BJ (cell line): ENCODE measurements at places on chromosomes 3 and 15. TPM values are rescaled to one million over a fixed set of nuclear protein-coding genes. Genes with fewer than 3 reads are reported as not detected.

GRCh38 chr3:186316666-186317260 lies 45.3 kb downstream of the DGKG start:
- DNase-seq: no peak

DNA sequence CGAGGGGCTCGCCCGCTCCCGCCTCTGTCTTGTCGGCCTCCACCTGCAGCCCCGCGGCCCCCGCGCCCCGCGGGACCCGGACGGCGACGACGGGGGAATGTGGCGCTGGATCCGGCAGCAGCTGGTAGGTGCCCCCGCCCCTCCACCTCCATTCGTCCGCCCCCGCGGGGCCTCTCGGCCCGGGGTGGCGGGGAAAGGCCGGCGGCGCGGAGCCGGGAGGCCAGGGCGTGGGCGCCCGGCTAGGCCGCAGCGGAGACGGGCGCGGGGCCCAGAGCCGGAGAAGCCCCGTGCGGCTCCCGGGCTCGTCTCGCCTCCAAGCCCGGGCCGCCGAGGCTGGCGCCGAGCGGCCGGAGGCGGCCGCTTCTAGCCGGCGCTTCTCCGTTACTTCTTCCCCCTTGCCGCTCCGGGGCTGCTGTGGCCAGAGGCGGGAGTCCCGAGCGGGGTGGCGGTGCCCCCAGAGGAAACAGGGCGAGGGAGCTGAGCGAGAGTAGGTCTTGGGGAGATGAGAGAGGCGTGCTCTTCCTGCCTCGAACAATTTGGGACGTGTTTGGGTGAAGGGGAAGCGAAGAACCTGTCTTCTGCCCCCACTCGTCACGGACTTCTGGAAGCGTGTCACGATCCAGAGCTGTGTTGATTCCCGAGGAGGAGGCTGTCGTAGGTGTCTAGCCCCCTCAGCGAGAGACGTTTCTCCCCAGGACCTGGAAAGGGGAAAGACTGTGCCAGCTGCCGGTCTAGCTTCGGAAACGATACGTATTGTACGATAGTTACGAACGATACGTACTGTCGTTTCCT lies 555 bp downstream of the ATP11B start:
- DNase-seq: no peak

GRCh38 chr3:185046603-185047002 lies 106.3 kb downstream of the C3orf70 start:
- DNase-seq: no peak

GRCh38 chr3:184039414-184039813 lies 7.9 kb downstream of the HTR3D start:
- DNase-seq: no peak

The SLC9C1 gene
- polyA plus RNA-seq: not detected in 2 replicates

DNA sequence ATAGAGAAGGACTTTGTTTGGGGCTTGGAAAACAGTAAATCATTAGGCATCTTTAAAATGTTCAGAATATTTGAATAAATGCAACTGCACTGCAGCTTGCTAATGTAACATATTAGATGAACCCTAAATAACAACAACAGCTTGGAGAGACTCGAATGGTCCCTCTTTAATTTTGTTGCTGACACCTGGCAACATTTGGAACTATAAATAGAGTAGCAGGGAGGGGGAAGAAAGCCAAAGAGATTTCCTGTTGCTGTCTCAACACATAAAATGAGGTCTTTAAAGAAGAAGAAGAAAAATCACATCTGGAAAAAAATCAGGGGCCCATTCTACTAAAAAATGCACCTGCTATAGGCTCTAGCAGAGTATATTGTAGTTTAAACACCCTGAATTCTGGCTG lies 49.9 kb upstream of the DPPA4 start:
- DNase-seq: no peak

DNA sequence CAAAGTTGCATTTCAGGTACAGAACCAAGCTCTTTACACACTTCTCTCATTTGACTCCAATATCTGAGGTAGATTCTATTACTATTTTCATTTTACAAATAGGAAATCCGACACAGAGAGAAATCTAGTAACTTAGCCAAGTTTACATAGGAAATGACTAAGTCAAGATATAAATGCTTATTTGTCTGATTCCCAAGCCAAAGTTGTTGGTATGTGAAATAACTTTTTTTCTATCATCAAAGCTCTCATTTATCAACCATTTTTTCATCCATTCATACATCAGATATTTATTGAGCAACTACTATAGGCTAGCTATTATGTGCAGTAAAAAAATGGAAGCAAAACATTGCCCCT lies 89.2 kb upstream of the MITF start:
- no peak for DNase-seq

DNA sequence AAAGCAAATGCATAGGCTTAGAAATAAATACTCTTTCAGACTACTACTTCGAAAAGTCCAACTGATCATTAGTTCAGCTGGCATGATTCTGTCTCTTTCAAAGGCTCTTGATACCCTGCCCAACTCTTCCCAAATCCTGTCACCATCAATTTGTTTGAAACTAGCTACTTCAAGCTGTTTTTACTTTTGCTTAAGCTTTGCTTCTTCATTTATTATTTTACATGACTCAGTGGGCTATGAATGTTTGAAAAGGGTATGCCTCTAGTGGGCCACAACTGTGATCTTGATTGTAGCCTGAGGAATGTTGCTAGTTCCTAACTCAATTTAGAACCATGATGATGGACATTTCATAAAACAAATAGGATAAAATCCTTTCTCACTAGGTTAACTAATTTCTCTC lies 340.8 kb downstream of the NAALADL2 start:
- DNase-seq: no peak

- DNase-seq: no peak
Measured at GRCh38 chr3:13278783-13279531, 141.2 kb downstream of the NUP210 start.

DNA sequence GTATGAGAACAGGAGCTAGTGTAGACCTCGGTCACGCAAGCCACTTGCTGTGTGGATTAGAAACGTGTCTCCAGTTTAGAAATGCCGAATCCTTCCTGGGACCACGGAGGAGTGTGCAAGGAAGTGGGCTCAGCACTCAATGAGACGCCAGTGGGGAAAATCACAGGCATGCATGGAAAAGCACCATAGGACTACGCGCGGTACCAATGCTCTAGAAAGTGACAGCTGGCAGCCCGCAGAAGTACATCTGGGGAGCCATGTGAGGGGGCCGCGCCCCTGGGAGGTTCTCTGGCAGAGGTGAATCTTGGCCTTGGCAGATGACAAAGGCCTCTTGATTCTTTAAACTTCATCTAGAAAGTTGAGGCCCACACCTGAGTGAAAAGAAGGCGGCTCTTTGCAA lies 99.3 kb downstream of the LRRK1 start:
- DNase-seq: no peak

The ANKUB1 gene
- not detected in 2 replicates for polyA plus RNA-seq

DNA sequence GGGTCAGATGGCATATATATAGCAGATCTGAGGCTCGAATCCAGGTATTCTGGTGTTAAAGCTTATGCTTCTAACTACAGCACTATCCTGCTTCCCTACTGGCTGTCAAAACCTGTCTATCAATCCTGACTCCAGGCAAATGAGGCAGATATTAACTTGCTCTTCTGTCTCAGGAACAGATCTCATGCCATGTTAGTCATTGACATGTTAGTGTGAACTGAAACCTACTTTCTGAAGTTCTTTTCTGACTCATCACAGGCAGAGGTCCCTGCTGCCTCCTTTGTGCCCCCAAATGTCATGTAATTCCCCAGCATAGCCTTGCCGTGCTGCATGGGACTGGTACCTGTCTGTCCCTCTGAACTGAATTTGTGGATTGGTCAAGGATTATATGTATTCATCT lies 125.0 kb upstream of the SMAD3 start:
- DNase-seq: no peak

DNA sequence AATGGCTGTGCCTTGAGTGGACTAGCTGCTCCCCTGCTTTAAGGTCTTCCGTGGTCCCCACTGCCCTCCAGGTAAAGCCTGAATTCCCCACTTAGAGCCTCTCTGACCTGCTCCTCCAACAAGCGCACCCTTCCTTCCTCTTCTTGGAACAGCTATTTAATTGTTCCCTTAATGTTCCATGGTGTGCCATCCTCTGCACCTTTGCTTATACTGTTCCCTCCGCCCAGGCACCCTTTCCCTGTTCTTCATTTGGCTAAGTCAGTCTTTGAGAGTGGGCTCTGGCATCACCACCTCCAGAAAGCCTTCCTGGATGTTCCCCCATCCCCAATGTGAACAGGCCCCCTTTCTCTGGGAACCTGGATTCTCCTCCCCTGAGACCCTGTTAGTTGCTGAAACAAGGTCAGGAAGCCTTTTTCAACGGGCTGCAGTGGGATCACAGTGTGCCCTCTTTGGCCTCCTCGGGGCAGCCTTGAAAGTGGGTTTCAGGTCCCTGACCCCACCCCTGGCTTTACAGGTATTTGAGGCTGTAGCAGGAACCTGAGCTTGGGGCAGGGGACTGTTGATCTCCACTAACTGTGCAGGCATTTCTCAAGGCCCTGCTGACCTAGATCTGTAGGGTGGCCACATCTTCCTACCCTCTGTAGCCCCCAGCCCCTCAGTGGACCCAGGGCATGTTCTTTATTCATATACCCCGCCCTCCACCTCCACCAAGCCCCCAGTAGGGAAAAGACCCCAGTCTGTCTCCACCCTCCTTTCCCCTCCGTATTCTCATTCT lies 5.0 kb downstream of the ISLR start:
- DNase-seq: no peak

DNA sequence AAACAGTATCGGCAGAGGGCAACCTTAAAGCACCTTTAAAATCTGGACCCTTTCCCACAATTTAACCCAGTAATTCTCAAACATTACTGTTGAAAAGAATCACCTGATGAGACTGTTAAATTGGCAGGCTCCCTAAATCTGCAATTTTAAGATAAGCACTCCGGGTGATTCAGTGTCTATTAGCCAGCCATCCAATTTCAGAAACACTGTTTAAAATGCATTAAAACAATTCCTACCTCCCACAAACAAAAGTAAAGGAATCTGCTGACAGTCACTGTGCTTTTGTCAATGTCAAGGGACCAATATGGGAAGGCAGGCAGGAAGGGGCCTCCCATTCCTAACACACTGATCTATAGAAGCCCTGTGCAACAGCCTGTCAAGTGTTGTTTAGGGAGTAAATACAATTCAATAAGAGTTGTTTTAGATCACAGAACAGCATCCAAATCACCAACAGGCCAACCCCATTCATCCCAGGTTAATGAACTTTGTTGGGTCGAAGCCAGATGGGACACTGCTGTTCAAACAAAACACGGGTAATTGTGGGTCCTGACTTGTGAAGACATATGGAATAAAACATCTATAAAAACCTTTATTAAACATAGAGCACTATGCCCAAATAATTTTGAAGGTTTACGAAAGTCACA lies 21.4 kb downstream of the SIAH2 start:
- no peak for DNase-seq

The POPDC2 gene
- polyA plus RNA-seq: 1.9 and 2.3 TPM in 2 replicates

The FAM174B gene
- 5.1 and 5.8 TPM in 2 replicates for polyA plus RNA-seq

- peak; percentile 65 for DNase-seq
Measured at GRCh38 chr15:70494852-70495571, 268.3 kb downstream of the UACA start.

DNA sequence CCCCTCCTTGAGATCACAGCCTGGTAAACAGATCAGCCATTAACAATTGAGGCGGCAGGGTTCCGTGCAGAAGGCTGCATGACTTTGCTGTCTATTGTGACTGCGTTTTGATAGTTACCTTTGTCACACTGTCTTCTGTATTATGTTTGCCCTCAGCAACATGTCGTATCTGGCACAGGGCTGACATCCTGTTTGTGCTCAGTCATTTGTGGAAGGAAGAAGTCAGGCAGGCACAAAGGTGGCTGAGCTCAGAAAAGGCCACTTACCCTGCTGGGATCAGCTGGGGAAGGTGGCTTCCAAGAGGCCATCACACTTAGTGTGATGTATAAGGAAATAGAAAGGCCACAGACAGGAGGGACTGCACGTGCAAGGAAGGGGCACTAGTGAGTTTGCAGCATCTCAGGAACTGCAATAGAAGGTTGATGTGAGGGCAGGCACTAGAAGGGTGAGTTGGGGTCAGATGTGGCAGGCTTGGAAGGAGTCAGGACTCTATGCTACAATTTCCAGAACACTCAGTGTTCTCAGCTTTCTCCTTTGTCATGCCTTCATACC lies 13.4 kb downstream of the PML start:
- DNase-seq: no peak

- DNase-seq: no peak
Measured at GRCh38 chr15:65249641-65250040, 37.0 kb downstream of the PARP16 start.

The CAV3 gene
- polyA plus RNA-seq: 0.05 TPM in 1 of 2 replicates, not detected in the other

DNA sequence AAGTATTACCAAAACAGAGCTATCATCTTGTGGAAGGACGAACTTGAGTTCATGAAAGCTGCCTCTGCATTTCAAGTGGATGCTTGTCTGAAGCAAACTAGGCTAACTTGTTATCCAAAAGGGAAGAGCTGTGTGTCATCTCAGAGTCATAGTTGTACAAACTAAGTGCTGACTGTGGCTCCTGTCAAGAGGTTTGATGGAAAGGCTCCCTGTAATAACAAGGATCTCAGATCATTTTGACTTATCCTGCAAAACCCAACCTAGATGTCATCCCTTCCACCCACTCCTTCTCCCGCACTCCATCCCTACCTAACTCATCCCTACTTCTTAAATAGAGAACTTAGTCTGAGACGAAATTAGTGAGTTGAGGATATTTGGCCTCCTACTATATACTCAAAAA lies 110.8 kb downstream of the NR2E3 start:
- no peak for DNase-seq

DNA sequence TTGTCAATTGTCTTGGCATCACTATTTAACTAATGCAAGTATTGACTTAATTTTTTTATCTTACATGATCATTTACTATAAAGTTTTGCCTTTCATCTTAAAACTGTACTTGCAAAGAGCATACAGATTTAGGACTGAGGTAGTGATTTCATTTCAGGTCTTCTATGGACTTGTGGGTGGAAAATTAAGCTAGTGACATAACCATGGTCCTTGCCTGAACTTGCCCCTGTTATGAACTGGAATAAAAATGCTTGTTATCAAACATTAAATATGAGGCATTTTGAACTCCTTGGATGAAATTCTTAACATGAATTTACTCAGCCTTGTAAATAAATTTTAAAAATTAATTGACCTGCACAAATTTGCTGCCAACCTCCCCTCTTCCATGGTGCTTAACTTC lies 712.0 kb downstream of the NAALADL2 start:
- DNase-seq: no peak

DNA sequence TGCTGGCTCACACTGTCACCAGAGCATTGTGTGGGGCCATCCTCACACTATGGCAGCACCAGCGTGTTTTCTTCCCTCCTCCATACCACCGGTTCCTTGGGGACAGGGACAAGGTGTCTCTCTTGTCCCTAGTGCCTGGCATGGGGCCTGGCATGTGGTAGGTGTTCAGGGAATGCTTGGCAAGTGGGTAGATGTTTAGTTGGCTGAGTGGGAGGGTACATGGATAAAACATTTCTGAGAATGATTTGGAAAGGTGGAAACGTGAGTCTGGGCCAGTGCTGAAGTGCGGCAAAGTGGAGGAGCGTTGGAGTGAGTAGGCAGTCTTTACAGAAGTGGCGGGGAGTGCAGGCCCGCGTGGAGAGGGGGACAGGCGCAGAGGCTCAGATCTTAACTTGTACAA lies 15.0 kb downstream of the SNAPC5 start:
- DNase-seq: no peak
